Ascending aorta (tissue), 2 donors: ENCODE measurements at places on chromosomes 1 and 21.

GRCh38 chr21:45541221-45542039 is 810 bp downstream of the SLC19A1 start:
- no peak for DNase-seq

- no peak for DNase-seq
Measured at GRCh38 chr1:170661646-170662411, 2.1 kb upstream of the PRRX1 start.

DNA sequence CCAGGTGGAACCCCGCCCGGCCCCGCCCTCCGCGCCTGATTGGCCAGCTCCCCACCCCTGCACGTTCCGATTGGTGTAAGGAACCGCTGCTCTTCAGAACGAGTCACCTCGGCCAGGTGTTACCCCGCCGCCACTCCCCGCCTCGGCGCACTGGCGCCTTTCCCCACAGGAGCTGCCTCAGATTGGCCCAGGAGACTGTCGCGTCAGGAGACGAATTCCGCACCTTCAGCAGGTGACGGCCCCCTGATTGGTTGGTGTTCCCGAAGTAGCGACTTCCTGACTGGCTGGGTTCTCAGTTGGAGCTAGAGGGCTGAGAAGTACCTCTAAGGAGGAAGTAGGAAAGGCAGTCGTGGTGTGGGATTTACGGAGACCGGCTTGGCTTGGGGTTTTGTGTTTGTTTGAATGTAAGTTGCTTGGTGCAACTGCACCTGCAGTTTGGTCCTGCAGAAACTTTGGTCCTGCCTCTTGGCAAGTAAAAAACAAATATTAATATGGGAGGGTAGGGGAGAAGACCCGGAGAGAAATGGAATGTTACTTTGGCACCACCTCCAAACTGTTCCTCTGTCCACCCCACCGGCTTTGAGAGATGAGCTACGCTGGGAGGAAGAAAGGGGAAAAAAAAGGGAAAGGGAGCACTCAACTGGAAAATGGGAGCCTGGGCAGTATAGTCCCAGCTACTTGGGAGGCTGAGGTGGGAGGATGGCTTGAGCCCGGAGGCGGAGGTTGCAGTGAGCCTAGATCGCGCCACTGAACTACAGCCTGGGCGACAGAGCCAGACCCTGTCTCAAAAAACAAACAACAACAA is 415 bp upstream of the F11R start:
- DNase-seq: peak; percentile 80

DNA sequence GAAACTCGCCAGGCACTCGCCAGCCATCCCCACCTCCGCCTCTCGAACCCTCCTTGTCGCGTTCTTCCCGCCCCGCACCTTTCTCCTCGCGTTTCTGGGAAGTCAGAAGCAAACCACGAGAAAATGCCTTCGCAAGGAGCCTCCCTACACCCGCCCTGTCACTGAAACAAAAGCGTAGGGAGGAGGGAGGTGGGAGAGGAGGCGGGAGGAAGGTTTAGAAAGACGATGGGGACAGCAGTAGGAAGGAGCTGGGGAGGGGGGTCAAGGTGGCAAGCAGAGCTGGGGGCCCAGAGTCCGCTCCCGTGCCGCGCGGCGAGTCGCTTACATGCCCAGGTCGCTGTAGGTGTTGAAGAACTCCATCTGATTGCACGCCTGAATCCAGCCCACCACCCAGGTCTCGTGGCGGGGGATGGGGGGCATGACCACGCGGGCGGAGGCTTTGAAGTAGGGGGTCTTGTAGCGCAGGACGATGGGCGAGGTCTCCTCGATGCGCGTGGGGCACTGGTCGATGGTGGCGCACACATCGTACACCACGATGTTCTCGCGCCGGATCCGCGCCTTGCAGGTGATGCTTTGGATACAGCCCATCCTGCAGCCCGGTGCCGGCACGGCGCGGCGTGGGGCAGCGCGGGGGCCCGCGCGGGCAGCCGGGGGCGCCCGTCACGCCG is 1.0 kb downstream of the FAM78B start:
- no peak for DNase-seq

- DNase-seq: no peak
Measured at GRCh38 chr1:170675865-170676264, 11.9 kb downstream of the PRRX1 start.

- no peak for DNase-seq
Measured at GRCh38 chr1:233086961-233087881, 136.8 kb downstream of the NTPCR start.

DNA sequence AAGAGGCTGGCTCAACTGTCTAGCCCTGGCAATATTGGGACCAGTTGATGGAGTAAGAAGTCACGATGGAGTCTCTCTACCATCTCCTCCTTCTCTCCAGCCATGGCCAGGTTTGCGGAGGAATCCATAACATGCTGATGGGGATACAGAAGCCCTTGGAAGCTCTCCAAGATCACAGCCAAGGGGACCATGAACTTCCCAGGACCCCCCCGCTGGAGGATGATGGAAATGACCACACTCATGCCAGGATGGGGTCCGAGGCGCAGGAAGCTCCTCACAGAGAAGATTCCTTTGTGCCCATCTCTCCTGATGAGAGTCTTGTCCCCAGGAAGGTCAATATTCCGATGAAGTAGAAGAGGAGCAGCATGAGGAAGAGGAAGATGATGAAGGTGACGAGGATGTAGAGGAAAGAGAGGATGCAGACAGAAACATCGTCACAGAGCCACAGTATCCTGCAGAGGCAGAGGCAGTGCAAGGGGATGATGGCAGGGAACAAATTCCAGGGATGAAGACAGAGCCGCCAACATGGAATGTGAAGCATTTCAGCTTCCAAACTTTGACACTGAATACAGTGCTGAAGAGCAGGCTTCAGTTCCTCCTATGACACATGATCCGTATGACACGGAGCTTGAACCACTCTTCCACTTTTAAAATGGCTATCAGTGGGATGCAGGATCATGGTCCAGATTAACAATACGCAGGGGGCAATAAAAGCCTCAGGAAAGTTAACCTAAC is 57.9 kb upstream of the EDN2 start:
- DNase-seq: peak; percentile 1

DNA sequence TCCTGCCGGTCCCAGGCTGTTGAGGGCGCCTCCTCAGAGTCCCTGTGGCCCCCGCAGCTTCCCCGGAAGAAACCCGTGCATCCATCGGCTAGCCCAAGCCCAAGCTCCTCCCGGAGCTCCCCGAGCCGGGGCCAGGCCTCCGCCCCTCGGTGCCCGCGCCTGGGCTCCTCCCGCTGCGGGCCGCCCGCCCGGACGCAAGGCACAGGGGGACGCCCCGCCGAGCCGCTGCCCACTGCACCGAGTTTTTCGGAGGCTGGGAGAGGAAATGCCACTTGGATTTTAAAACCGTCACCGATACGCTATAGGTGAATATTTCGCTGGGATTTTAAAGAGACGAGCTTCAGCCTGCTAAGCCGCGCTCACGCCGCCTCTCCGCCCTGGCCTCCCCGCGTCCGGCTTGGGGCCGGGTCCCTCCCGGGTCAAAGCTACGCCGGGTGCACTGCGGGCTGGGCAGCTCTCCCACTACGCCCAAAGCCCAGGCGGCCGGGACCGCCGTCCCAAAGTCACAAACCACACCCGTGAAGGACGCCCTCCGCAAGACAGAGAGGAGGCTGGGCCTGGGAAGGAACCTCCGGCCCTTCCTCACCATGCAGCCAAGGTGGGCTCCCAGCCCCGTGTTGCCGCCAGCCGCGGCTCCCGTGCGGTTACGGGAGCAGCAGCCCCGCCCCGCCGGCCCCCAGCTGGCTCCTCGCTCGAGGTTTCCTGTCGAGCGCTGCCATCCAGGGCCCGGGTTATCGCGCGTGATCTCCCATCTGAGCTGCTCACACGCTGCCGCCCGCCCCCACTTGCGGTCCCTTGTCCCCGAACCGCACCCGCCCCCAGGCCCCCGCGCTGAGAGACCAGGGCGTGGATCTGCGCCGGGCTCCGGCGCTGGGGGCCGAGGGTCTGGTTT is 63.2 kb downstream of the CD247 start:
- peak; percentile 84 for DNase-seq

GRCh38 chr1:14706631-14707030 is 108.1 kb downstream of the KAZN start:
- no peak for DNase-seq

- no peak for DNase-seq
Measured at GRCh38 chr1:154767315-154768240, 102.5 kb downstream of the KCNN3 start.

DNA sequence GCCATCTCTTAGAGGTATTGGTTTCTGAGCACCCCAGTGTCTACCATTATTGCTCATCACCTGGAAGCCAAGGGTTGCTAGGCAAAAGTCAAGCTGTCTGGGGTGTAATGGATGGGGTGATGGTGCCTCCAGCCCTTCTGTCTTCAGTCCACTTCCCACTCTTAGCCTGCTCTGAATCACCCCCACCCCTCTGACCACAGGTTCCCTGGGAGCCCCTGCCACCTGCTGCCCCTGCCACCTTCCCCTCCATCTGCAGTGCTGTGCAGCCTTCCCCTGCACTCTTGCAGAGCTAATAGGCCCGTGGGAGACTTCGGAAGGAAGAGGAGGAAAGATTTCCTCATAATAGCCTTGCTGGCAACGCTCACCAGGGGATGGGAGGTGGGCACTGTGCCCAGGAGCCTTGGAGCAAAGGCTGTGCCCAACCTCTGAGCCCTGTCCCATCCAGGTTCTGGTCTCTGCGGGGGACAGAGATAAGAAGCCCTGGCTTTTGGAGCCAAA is 35.5 kb downstream of the CAPN2 start:
- DNase-seq: no peak

GRCh38 chr1:10171105-10171767 is 39.1 kb upstream of the KIF1B start:
- DNase-seq: no peak

DNA sequence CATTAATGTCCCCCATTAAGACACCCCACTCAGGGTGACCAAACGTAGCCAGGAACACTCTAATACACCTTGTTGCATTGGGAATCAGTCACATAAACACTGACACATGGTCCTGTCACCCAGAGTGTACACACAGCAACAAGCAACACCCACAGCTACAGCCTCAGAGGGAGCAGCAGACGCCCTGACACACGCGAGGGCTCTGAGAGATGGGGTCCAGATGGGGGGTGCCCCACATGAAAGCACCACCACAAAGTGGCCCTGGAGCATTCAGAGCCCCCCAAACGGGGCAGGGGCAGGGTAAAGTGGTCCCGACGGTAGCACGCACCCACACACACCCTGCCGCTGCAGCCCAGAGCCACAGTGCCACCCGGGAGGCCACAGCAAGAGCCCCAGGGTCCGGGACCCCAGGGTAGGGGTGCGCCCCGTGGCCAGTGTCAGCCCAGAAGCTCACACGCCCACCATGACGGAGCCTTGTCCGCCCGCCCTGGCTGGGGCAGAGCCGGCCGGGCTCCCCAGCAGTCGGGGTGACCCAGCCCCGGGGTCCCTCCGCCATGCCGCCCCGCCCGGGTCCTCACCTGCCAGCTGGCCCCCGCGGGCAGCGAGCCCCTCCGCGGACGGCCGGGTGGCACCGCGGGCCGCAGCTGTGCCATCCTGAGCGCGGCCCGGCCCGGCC is 47.3 kb downstream of the RAP1GAP start:
- DNase-seq: no peak

GRCh38 chr1:175081983-175082382 is 14.3 kb downstream of the TNN start:
- DNase-seq: no peak

- no peak for DNase-seq
Measured at GRCh38 chr21:25461725-25462124, 145.6 kb downstream of the MRPL39 start.

- no peak for DNase-seq
Measured at GRCh38 chr1:11339346-11340232, 66.6 kb downstream of the UBIAD1 start.

DNA sequence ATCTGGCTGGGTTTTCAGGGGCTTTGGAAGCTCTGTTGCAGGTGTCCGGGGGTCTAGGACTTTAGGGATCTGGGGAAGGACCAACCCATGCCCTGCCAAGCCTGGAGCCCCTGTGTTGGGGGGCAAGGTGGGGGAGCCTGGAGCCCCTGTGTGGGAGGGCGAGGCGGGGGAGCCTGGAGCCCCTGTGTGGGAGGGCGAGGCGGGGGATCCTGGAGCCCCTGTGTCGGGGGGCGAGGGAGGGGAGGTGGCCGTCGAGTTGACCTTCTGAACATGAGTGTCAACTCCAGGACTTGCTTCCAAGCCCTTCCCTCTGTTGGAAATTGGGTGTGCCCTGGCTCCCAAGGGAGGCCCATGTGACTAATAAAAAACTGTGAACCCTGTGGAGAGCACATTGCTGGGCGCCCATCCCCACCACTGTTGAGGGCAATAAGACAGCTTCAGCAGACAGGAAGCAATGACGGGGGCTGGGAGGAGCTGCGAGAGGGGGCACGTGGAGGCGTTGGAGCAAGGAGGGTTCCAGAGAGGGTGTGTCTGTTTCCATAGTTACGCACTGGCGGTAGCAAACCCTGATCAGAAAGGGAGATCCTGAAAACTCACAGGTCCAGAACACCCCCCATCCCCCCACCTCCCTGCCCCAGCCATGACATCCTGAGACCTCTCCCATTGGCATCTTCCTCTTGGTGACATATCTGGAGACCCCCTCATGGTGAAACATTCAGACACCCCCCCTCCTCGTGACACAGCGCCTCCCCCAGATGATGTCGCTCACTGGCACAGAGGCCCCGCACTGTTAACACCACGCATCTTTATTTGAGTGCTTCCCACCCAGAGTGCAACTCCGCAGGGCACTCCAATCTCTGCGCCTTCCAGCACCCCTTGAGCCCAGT is 8.4 kb downstream of the MYBPH start:
- DNase-seq: no peak

GRCh38 chr1:73948055-73948454 is 249.9 kb downstream of the LRRIQ3 start:
- DNase-seq: no peak
